ENCODE measurements at places on chromosomes 3 and 15.

DNA sequence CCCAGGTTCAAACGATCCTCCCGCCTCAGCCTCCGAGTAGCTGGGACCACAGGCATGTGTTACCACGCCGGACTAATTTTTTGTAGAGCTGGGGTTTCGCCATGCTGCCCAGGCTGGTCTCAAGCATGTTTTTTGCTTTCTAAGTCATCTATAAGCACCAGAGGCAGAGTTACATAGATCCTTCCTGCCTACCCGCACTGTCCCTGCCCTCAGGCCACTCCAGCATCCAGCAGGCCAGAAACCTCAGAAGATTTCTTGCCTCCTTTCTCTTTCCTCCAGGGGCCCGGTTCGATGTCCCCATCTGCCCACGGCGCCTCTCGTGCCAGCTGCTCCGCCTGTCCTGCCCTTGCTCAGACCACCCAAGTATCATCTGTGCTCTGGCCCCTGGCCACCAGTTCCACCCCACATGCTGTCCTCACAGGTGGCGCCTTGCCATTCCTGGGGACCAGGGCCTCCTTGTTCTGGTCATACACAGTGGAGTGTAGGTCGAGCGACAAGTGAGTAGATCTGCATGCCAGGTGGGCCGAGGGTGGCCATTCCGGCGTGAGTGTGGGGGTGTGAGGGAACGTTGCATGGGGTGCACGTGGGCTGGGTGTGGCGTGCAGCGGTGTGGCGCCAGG lies 27.3 kb downstream of the KLHDC8B start:
- no peak for DNase-seq

GRCh38 chr15:52224211-52224610 lies 33.0 kb upstream of the GNB5 start:
- no peak for DNase-seq

DNA sequence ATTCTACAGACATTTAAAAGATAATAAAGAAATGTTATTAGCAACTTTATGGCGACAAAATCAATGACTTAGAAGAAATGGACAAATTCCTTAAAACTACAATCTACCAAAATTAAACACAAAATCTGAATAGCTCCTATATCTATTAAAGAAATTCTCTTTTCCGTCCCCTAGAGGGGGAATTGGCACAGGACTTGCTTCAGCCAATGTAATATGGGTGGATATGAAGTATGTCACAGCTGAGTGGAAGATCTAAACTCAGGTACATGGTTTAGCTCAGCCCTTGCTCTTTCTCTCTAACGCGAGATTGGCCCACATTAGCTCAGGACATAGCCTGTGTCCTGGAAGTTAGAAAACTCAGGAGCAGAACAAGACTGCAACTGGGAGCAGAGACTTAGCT lies 79.3 kb downstream of the DNAH12 start:
- no peak for DNase-seq

DNA sequence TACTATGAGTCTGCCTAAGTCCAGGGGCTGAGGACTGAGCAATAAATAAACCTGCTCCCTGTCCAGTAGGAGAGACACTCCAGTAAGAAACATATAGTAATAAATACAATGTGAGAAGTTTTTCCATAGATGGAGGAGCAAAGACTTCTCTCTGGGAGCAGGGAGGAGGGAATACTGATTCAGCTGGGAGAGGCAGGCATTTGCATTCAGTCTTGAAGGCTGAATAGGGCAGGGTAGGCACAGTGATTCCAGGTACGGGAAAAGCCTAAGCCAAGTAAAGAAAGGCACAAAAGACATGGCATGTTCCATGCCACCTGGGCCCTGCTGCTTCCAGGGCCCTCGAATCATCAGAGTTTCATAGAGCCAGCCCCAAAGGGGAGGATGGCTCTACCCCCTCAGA lies 59.6 kb upstream of the GLCE start:
- no peak for DNase-seq

DNA sequence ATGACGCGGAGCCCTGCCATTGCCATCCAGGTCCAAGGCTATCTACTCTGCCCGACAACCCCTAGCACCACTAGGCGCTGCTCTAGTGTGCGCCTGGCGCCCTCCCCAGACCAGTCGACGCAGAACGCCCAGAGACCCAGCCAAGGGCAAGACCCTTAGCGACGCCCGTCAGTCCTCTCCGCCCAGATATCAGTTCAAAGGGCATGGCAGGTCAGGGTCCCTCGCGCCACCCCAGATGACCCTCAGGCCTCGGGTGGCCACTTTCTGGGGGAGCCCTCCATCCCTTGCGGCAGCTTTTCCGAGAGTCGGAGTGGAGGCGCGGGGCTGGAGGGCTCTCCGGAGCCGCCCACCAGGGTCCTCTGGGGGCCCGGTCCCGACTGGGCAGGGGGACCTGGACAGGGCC lies 371 bp upstream of the CLSTN2 start:
- DNase-seq = peak; percentile 83

- DNase-seq = no peak
Observed at GRCh38 chr3:50172626-50173220, 17.6 kb downstream of the SEMA3F start.

DNA sequence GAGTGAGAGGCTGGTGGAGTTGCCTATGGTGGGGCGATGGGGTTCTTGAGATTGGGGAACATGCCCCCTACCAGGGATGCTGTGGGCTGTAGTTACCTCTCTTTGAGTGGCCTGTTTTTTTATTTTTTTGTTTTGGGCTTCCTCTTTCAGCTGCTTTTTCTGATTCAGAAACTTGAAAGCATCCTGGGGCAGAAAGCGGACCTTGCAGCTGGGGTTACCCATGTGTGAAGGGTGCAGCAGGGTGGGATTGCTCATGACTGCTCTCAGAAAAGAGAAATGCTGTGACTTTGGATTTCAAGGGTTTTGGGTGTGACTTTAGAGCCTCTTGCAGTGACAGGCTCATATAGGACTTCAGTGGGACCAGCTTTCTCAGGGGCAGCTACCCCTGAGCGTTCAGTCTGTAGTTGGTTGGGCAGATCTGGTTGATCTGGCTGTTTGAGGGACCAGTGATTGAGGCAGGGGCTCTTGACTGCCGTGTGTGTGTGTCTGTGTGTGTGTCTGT lies 1.8 kb downstream of the LIMD1 start:
- no peak for DNase-seq

GRCh38 chr15:25848784-25849156 lies 14.4 kb downstream of the ATP10A start:
- DNase-seq = no peak

- no peak for DNase-seq
Observed at GRCh38 chr3:142925140-142925539, 36.3 kb upstream of the PCOLCE2 start.

DNA sequence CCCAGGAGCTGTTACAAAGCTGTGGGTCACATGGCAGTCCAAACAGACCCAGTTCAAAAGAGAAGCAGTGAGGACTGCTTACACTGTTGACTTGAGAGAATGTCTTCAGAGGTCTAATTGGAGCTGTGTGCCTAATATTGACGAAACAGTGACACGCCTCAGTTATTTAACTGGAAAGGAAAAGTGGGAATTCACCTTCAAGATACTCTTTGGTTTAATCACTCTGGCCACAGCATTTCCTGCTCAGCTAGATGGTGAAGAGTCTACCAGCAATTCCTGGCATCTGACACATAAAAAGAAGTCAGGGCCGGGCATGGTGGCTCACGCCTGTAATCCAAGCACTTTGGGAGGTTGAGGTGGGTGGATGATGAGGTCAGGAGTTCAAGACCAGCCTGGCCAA lies 326.4 kb downstream of the SV2B start:
- no peak for DNase-seq

- DNase-seq = no peak
Observed at GRCh38 chr15:28101201-28101600, 2.1 kb upstream of the OCA2 start.

- DNase-seq = no peak
Observed at GRCh38 chr3:57927916-57928315, 80.3 kb upstream of the FLNB start.

Data from NCI-H774 (cell line).